HuH-7 (cell line): ENCODE measurements at places on chromosomes 1 and 21.

DNA sequence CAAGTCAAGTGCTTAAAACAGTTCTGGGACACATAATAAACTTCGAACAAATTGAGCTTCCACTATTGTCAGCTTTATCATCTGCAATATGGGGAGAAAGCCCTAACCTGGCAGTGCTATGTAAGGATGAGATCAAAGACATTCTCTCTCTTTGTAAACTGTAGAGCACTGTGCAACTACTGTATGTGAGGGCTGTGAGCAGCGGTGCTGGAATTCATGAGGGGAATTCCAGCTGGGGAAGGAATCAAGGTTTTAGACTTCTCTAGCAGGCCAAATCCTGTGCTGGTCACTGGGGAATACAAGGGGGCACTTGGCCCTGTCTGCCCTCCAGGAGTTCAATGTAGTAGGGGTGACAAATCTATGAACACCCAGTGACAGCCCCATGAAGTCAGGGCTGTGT lies 9.3 kb downstream of the FAM151A start:
- DNase-seq: no peak

DNA sequence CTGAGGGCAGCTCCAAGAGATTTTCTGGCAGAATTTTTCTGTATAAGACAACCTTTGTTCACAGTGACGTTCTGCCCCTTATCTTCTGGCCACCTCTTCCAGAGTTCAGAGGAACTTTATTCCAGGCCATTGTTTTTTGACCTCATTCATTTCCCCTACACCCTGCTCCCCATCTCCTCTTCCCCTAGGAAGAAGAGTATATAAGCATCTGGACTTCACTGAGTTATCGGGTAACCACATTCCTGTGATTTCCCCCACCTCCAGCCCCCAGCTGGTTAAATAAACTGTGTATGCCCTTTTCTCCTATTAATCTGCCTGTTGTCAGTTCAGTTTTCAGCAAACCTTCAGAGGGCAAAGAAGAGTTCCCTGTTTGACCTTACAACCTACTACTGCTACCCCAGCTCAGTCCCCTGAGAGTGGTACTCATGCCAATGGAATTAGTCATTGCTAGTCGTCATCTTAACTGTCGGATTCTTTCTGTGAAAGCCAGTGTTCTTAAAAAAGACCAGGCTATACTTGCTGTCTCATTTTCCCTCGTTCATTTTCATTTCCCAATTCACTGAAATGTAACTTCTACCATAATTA lies 14.3 kb upstream of the ALG14 start:
- DNase-seq: no peak

DNA sequence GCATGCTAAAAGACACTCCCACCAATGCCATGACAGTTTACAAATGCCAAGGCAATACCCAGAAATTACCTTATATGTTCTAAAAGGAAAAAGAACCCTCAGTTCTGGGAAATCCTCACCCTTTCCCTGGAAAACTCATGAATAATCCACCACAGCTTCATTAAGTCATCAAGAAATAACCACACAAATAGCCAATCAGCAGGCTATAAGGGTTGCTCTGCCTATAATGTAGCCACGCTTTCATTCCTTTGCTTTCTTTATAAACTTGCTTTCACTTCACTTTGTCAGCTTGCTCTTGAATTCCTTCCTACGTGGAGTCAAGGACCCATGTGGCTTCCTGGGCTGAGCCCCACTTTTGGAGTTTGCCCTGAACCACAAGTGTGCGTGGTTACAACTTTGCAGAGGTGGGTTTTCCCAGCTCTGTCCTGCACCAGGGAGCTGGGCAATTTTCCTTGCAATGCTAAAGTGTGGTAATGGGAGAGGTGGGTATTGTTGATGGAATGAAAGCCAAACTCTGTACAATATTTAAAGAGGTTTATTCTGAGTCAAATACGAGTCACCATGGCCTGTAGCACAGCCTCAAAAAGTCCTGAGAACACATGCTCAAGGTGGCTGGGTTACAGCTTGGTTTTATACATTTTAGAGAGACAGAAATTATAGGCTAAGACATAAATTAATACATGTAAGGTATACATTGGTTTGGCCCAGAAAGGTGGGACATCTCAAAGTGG lies 42.2 kb upstream of the COG2 start:
- no peak for DNase-seq

DNA sequence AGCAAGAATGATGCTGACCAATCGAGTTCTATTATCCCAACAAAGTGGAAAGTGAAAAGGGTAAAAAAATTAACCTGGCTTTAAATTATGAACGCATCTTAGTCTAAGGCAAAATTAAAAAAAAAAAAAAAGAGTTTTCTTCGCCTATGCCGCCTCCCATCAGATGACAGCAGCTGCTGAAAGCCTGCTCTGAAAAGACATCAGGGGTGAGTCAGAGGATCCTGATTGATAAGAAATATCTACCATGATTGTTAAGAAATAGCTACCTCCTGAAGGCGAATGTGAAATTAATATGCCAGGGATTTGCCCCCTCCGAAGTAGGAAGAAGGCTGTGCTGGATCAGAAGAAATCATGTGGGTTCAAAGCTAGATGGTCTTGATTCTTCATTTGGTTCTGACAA lies 216.8 kb upstream of the C1orf87 start:
- DNase-seq: no peak

- DNase-seq: no peak
Observed at GRCh38 chr1:58814251-58815068, 30.6 kb upstream of the JUN start.

DNA sequence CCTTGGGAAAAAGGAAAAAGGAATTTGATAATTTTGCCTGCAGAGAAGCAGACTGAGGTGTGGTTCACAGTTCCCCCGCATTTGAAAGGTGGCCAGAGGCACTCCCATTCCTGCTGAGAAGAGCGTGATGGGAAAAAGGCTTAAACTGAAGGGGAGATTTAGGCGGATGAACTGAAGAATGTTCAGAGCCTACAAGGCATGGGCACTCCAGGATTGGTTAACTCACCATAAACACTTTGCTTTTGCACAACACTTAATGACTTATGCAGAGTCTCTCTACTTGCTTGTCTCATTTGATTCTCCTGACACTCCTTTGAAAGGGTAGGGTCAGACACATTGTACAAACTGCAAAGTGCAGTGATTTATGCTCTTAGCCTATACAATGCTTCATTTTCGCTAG lies 119.6 kb upstream of the RUNX1 start:
- DNase-seq: no peak

GRCh38 chr1:175116903-175117302 lies 49.3 kb downstream of the TNN start:
- no peak for DNase-seq

DNA sequence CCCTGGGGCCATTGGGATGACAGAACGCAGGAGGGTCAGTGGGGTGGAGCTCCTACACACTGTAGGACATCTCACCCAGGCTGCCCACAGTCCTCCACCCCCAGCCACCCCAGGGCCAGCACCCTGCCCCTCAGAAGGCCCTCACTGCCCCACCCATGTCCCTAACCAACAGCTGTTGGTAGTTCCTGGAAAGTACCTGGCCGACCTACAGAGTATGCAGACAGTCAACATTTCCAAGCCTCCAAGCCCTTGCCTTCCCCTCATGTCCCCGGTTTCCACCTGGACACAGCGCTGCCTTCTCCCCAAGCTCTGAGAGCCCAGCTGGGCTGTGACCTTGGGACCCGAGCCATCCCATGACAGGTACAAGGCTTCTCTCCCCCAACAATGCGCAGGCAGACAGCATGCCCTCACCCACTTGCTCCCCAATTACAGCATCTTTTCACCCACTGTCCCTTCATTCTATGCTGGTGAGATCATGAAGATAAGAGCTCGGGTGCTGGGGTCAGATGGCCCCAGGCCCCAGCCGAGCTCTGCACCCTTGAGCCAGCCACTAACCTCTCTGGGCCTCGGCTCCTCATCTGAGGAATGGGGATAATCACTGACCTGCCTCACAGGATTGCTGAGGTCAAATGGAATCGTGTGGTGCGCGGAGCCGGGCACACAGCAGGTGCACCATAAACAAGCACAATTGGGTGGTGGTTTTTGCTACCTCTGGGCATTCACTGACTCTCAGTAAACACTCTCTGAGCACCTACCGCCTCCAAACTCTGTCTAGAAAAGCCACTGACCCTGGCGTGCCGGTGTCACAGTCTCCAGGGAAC lies 11.2 kb downstream of the LAPTM5 start:
- no peak for DNase-seq

GRCh38 chr1:66535853-66536252 lies 1.9 kb downstream of the SGIP1 start:
- no peak for DNase-seq

DNA sequence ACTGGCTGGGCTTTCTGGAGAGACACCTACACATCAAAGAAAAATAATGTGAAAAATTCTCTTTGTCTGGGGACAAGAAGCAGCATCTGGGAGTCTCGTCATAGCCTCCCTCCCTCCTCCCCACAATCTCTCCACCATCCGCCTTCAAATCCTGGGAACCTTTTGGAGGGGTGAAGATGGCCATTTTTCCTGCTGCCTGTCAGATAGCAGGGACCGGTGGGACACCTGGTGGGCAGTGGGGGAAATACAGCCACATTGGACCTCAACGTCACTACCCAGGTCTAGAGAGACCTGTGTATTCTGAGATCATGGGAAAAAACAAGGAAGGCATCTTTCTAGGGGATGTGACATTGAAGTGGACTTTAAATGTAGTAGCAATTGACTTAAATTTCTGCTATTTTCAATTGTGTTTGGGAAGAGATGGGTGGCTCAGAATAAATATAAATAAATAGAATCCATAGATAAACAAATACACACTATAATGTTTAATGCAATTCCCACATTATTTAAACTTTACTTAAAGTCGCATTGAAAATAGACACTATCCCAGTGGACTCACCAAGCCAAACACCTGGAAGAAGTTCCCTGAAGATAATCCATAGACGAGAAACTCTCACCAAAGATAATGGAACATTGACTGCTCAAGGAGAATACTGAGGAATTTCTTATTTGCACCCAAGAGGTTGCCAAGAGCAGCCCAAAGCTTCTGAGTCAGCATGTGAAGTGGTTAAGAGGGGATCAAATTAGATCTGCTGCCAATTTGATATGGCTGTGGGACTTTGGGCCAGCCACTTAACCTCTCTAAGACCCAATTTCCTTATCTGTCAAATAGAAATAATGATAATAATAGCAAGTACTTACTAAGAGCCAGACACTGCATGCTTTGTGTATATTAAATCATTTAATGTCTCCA lies 147.6 kb upstream of the CAMK1G start:
- DNase-seq: peak; percentile 60

DNA sequence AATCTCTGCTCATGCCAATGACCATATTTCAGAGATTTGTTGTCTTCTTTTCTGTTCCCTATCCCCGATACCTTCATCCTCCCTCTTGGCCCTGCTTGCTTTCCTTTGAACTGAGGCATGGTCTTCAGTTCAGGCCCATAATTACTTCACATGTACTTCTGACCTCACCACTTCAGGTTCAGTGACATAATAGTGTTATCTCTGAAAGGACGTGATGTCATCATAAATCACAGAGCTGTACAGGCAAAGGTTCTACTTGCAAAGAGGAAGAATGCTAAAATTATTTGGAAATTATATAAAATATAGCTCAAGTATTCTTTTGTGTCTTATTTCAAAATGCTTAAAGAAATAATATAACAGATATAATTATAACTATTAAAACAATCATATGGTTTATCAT lies 230.3 kb upstream of the ESRRG start:
- DNase-seq: no peak

- DNase-seq: no peak
Observed at GRCh38 chr1:163427279-163427678, 105.5 kb downstream of the NUF2 start.

DNA sequence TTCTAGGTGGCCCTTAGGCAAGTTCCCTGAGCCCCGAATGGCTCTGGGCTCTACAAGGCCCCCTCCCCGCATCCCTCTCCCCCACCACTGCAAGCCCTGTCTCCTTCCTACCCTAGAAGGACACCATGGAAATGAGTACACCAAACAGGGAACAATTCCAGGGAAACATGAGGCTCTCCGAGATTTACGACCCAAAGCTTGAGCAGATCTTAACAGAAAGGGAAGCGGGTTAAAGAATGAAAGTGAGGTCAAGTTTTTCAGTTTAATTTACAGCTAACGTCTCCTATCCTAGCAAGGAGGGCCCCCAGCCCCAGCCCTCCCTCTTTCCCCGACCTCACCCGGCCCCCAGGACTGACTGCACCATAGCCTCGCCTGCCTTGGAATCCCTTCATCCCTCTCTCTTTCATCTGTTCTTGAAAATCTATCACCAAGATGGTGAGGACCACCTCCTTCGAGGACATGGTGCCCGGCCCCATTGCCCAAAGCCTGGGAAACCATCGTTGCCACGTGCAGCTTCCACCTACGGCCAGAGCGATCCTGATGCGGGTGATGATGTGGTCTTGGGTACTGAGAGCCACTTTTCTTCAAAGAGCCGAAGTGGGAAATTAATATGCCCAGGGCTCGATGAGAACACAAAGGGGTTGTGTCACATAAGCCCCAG lies 30.5 kb downstream of the SIM2 start:
- DNase-seq: no peak

GRCh38 chr21:42429021-42429420 lies 25.3 kb downstream of the UBASH3A start:
- DNase-seq: no peak

DNA sequence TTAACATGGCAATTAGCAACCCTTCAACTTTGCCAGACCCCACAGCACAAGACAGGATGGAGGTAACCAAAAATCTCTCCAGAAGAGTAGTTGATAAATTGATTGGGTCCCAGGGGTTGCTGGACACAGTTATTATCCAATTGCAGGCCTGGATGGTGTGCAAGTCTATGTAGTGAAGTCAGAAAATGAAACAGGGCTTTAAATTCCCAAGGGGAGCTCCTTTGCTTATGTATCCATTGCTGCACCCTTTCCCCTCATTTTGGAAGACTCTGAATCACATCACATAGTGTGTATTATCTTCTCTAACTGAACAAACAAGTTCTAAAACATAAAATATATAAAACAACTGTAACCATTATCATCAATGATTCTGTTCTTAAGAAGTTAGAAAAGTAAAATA lies 550.2 kb downstream of the LMO4 start:
- no peak for DNase-seq

- DNase-seq: no peak
Observed at GRCh38 chr1:36996106-36996505, 38.2 kb downstream of the GRIK3 start.

GRCh38 chr1:23424293-23425192 lies at the start of gene TCEA3:
Gene TCEA3 (minus strand): TSS chr1:23424748. CDS start chr1:23424633, 115 bp downstream.
- peak; percentile 55 for DNase-seq

GRCh38 chr1:40450495-40451237 lies 390 bp downstream of the ZFP69B start:
- DNase-seq: peak; percentile 13

- DNase-seq: no peak
Observed at GRCh38 chr1:52814465-52814864, 28.1 kb upstream of the ZYG11A start.

DNA sequence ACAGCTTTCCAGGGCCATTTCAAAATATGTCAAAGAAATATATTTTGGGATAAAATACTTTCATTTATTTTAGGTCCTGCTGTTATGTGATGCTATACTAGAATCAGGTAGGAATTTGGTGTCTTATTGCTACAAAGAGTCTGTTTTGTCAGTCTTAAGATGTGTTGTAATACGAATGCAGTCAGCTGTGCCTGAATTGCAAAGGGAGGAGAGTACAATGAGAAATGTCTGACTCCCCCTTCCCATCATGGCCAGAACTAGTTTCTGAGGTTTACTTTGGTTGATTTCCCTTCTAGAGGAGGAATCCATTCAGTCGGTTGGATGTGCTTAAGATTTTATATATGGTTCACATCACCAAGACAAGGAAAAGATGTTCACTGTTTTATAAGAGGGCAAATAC lies 75.7 kb upstream of the TNFSF18 start:
- no peak for DNase-seq
